ENCODE measurements at places on chromosomes 3 and 15. TPM values are rescaled to one million over a fixed set of nuclear protein-coding genes. Genes with fewer than 3 reads are reported as not detected.
A peak's percentile ranks its signal among the peaks of the same experiment; 100 is the strongest.

DNA sequence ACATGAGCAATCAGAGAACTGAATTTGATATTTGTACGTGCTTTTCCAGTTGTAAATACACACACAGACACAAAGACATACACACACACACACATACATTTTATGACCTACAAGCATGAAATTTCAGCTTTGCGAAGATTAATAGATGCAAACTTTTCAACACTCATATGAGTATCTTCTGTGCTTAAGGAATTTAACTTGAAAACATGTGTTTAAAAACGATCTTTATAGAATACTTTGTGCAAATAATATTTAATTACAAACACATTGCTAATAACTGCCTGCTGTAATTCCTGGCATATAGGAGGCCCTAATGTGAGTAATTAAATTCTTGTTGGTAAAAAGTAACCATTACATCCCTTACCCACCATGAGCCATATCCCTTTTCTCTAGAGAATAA, 107.7 kb upstream of the PLSCR5 start:
- no peaks in the 10 kb centered on the region for H3K36me3 ChIP-seq
- H3K4me1 ChIP-seq = no peaks in the 10 kb centered on the region
- no peak overlapping the region for H3K4me3 ChIP-seq
- DNase-seq = no peak
- no peak overlapping the region for H3K27ac ChIP-seq

DNA sequence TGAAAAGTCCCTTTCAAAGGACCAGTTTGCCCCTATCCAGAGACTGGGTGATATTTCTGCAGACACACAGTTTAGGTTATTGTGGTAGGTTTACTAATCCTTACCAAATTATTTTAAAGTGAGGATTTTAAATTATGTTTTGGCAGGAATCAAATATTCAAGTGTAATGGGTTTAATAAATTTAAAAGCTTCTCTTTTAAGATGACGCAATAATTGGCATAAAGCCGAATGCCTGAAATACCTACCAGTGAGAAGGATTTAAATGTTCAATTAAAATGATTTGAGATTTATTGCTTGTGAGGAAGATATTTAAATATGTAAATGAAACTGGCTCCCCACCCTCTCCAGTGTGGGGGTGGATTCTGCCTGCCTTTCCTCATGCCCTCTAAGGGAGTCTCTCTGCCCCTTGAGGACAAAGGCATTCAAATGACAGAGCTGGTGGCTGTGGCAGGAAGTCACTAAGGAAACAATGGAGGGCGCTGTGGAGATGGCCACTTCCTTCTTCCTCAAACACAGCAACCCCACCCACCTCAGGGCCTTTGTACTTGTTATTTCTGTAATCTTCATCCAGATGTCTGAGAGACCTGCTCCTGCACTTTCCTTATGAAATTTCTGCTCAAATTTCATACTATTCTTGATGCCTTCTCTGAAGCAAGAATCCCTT, 131.7 kb downstream of the TNIK start:
- H3K27me3 ChIP-seq = no peaks in the 10 kb centered on the region
- H3K4me3 ChIP-seq = no peak overlapping the region
- no peak overlapping the region for H3K27ac ChIP-seq
- H3K36me3 ChIP-seq = no peaks in the 10 kb centered on the region

PLD1 gene
- total RNA-seq = 64.5 TPM

PSTPIP1 gene
- total RNA-seq = 1.9 TPM

DNA sequence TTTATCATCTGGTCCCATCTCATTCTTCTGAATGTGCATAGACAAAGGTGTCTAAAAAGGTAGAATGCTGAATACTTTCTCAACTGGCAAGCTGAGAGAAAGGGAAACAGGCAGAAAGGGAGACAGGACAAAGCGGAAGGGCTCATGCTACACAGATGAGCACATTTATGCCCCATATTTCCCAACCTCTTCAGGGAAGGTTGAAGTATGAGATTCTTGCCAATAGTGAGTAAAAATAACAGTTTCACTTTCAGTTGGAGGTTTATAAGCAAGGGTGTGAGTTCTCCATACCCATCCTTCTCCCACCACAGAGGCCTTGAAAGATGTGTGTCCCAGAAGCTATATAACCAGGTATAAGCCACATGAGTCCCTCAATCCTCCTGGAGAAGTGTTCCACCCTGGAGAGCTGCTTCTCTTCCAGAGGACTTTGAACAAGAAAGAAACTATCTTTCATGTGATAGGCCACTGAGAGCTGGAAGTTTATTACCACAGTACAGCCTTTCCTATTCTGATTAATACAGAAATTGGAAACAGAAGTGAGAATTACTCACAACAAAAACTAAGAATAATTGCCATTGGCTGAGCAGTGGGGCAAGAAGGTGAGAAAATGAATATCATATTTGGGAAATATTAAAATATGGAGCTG, 709.4 kb upstream of the NR2F2 start:
- no peaks in the 10 kb centered on the region for H3K36me3 ChIP-seq
- no peak overlapping the region for H3K27ac ChIP-seq
- no peak for DNase-seq
- no peaks in the 10 kb centered on the region for H3K4me1 ChIP-seq
- H3K4me3 ChIP-seq = no peak overlapping the region

DNA sequence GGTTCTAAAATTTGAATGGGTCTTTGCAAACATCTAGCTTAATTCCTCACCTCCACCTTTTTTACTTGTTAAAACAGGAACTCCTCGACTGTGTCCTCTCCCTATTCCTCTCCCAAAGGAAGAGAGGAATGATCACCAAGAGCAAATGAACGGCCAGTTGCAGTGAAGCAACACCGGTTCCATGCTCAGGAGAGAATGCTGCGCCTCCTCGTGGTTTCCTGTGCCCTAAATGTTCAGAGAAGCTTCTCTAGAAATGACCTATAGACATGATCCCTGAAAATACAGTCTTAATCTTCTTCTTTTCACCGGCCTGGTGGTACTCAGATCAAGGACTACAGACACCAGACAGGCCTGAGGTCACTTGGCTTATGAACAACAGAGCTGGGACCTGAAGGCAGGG, 65.1 kb upstream of the GUCA1C start:
- no peak overlapping the region for H3K27ac ChIP-seq
- H3K36me3 ChIP-seq = no peaks in the 10 kb centered on the region
- H3K27me3 ChIP-seq = no peaks in the 10 kb centered on the region

C2CD4B gene
- total RNA-seq = 3.9 TPM

TBC1D21 gene
- not detected for total RNA-seq

GRCh38 chr3:47464588-47464987, 11.2 kb downstream of the SCAP start:
- no peak for DNase-seq
- H3K4me3 ChIP-seq = no peak overlapping the region
- H3K27me3 ChIP-seq = no peaks in the 10 kb centered on the region
- H3K36me3 ChIP-seq = no peaks in the 10 kb centered on the region

GRCh38 chr3:116186049-116186448, 259.2 kb downstream of the LSAMP start:
- no peaks in the 10 kb centered on the region for H3K27me3 ChIP-seq
- H3K4me3 ChIP-seq = no peak overlapping the region
- H3K36me3 ChIP-seq = no peaks in the 10 kb centered on the region
- no peaks in the 10 kb centered on the region for H3K4me1 ChIP-seq
- DNase-seq = no peak

GRCh38 chr3:34676436-34676835, 878.0 kb downstream of the PDCD6IP start:
- no peaks in the 10 kb centered on the region for H3K27me3 ChIP-seq
- no peaks in the 10 kb centered on the region for H3K4me1 ChIP-seq
- H3K36me3 ChIP-seq = no peaks in the 10 kb centered on the region
- DNase-seq = no peak
- H3K4me3 ChIP-seq = no peak overlapping the region

- DNase-seq = no peak
- H3K4me1 ChIP-seq = no peaks in the 10 kb centered on the region
- H3K27ac ChIP-seq = no peak overlapping the region
- no peak overlapping the region for H3K4me3 ChIP-seq
- H3K27me3 ChIP-seq = no peaks in the 10 kb centered on the region
- no peaks in the 10 kb centered on the region for H3K36me3 ChIP-seq
These were observed 142.8 kb upstream of the TOPAZ1 start for GRCh38 chr3:44098656-44099415.

- H3K36me3 ChIP-seq = no peaks in the 10 kb centered on the region
- no peaks in the 10 kb centered on the region for H3K4me1 ChIP-seq
- H3K27ac ChIP-seq = peak overlapping the region; percentile 85
- DNase-seq = no peak
- peaks cover 3% of the 10 kb centered on the region for H3K27me3 ChIP-seq
These were observed 7.1 kb upstream of the FGD5 start for GRCh38 chr3:14811684-14812083.

GRCh38 chr3:377158-377561, 180.6 kb downstream of the CHL1 start:
- DNase-seq = no peak
- no peak overlapping the region for H3K4me3 ChIP-seq
- no peaks in the 10 kb centered on the region for H3K4me1 ChIP-seq
- no peak overlapping the region for H3K27ac ChIP-seq
- no peaks in the 10 kb centered on the region for H3K36me3 ChIP-seq

DNA sequence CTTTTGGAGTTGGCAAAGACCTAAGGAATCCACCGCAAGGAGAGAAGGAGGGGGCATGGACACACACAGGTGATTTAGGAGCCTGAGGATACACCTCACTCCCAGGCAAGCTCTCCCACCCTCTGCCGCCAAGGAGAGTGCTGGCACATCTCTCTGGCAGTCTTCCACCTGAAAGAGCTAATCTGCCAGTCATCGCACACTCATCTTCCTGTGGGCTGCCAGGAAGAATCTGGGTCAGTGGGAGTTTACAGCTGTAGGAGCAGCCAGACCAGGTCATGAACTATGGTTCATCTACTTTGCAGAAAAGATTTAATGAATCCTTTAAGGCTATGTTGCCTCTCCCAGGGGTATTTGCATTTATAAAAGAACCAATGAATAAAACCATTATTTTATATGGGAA, 170.6 kb upstream of the TSC22D2 start:
- no peaks in the 10 kb centered on the region for H3K4me1 ChIP-seq
- no peaks in the 10 kb centered on the region for H3K27me3 ChIP-seq
- no peak overlapping the region for H3K4me3 ChIP-seq

DNA sequence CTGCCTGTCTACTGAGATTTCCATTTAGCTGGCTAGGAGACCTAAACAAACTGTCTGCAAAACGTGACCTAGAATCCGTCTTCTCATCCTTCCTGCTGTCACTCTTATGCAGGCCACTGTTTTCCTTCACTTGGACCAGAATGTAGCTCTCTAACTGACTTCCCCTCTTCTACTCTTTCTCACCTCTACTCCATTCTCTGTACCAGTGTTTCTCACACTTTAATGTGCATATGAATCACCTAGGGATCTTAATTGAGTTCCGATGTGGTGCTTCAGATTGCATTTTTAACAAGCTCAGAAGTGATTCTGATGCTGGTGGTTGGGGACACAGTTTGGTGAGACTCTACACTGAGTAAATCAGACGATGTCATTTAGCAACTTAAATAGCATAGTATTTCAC, 1.6 kb upstream of the GBE1 start:
- no peaks in the 10 kb centered on the region for H3K27me3 ChIP-seq
- no peak for DNase-seq
- H3K4me1 ChIP-seq = peaks cover 39% of the 10 kb centered on the region
- H3K4me3 ChIP-seq = no peak overlapping the region

- H3K27me3 ChIP-seq = no peaks in the 10 kb centered on the region
- no peaks in the 10 kb centered on the region for H3K4me1 ChIP-seq
- H3K36me3 ChIP-seq = no peaks in the 10 kb centered on the region
- H3K4me3 ChIP-seq = no peak overlapping the region
These were observed 436.0 kb upstream of the PROK2 start for GRCh38 chr3:72220946-72221345.

- peaks cover 5% of the 10 kb centered on the region for H3K4me1 ChIP-seq
- H3K4me3 ChIP-seq = no peak overlapping the region
- no peak overlapping the region for H3K27ac ChIP-seq
- H3K27me3 ChIP-seq = no peaks in the 10 kb centered on the region
These were observed 51.8 kb downstream of the TRIM71 start for GRCh38 chr3:32869513-32870047.

DNA sequence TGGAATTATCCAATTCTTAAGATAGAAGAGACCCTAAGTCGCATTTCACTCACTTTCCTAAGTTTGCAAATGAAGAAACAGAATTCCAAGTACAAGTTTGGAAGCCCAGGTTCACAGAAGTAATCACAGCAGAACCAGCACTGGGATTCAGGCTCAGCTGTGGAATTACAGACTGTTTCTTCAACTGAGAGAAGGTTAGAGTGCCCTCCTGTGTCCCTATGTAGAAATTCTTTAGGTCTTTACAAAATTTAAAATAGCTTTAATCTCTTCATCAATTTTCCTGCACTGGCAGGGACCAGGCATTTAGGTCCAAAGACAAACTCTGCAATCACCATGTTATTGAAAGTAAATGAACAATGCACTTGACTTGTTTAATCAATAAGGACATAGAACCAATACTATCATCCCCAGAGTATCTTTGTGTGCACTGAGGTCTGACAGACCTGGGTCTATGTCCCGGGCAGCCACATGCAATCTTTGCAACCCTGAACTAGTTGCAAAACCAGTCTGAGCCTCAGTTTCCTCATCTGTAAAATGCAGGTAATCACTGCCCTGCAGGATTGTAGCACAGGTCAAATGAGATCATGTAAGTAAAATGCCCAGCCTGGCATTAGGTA, 96.3 kb upstream of the ZBED2 start:
- no peaks in the 10 kb centered on the region for H3K36me3 ChIP-seq
- no peak for DNase-seq
- H3K27ac ChIP-seq = no peak overlapping the region
- no peaks in the 10 kb centered on the region for H3K27me3 ChIP-seq

All from right atrium auricular region (tissue), 2 donors.